Thoracic aorta (tissue), 2 donors: ENCODE measurements at places on chromosomes 1 and 21. TPM values are rescaled to one million over a fixed set of nuclear protein-coding genes. Genes with fewer than 3 reads are reported as not detected.

GRCh38 chr1:34396042-34396441 is 219.3 kb downstream of the C1orf94 start:
- H3K27ac ChIP-seq, result no peak overlapping the region
- no peaks in the 10 kb centered on the region for H3K27me3 ChIP-seq
- no peak overlapping the region for H3K4me3 ChIP-seq
- H3K4me1 ChIP-seq, result no peaks in the 10 kb centered on the region

MNDA gene
- total RNA-seq, result 12.7 TPM

- H3K36me3 ChIP-seq, result no peaks in the 10 kb centered on the region
- H3K27me3 ChIP-seq, result no peaks in the 10 kb centered on the region
- no peak overlapping the region for H3K4me3 ChIP-seq
- H3K4me1 ChIP-seq, result no peaks in the 10 kb centered on the region
Measured at GRCh38 chr1:227192163-227192562, 126.1 kb downstream of the CDC42BPA start.

CD53 gene
- 55.6 TPM for total RNA-seq

- H3K4me3 ChIP-seq, result no peak overlapping the region
- H3K4me1 ChIP-seq, result no peaks in the 10 kb centered on the region
- no peak for DNase-seq
- H3K36me3 ChIP-seq, result no peaks in the 10 kb centered on the region
Measured at GRCh38 chr1:215306426-215306825, 223.9 kb downstream of the KCNK2 start.

- H3K36me3 ChIP-seq, result no peaks in the 10 kb centered on the region
- no peak overlapping the region for H3K4me3 ChIP-seq
- H3K27ac ChIP-seq, result no peak overlapping the region
Measured at GRCh38 chr1:41650028-41650880, 165.8 kb upstream of the EDN2 start.

DNA sequence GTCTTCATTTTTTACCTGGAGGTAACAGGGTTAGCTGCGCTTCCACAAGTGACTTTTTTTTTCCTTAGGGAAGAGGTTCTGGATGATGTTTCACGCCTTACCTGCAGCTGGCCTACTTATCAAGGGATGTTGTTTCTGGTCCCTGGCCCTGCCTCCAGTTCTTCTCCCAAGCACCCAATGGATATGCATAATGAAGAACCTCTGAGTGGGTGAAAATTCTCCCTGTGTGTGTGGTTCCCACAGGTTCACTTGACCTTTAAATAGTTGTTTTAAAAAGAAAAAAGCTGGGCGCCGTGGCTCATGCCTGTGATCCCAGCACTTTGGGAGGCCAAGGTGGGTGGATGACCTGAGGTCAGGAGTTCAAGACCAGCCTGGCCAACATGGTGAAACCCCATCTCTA is 31.8 kb upstream of the DPT start:
- H3K27me3 ChIP-seq, result no peaks in the 10 kb centered on the region
- H3K4me3 ChIP-seq, result no peak overlapping the region
- no peak overlapping the region for H3K27ac ChIP-seq
- peaks cover 5% of the 10 kb centered on the region for H3K4me1 ChIP-seq

OPTC gene
- not detected for total RNA-seq

- H3K27me3 ChIP-seq, result no peaks in the 10 kb centered on the region
- no peaks in the 10 kb centered on the region for H3K4me1 ChIP-seq
- H3K4me3 ChIP-seq, result no peak overlapping the region
- no peak for DNase-seq
- H3K27ac ChIP-seq, result no peak overlapping the region
- H3K36me3 ChIP-seq, result no peaks in the 10 kb centered on the region
Measured at GRCh38 chr1:91311672-91312071, 93.0 kb downstream of the HFM1 start.

FAM229A gene
- 11.8 TPM for total RNA-seq

DNA sequence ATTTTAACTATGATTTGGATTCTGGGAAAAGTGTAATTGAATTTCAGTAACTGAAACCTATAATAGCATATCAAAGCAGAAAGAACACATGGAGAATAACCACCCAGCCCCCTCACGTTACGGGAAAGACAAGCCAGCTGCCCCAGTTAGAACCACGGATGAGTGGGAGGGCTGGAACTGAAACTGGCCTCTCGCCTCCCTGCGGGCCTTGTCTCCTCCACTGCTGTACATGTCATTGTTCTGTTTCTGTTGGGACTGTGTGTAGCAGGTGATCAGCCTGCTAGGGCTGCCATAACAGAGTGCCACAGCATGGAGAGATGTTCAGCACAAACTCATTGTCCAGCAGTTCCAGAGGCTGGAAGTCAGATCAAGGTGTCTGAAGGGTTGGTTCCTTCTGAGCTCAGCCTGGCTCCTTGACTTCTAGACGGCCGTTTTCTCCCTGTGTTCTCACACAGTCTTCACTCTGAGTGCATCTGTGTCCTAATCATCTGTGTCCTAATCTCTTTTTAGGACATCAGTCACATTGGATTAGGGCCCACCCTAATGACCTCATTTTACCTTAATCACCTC is 52.4 kb downstream of the MAP3K21 start:
- H3K27me3 ChIP-seq, result no peaks in the 10 kb centered on the region
- no peak overlapping the region for H3K4me3 ChIP-seq
- H3K27ac ChIP-seq, result no peak overlapping the region
- peaks cover 3% of the 10 kb centered on the region for H3K36me3 ChIP-seq

SPRR2B gene
- not detected for total RNA-seq

ANP32E gene
- total RNA-seq, result 10.7 TPM

DNA sequence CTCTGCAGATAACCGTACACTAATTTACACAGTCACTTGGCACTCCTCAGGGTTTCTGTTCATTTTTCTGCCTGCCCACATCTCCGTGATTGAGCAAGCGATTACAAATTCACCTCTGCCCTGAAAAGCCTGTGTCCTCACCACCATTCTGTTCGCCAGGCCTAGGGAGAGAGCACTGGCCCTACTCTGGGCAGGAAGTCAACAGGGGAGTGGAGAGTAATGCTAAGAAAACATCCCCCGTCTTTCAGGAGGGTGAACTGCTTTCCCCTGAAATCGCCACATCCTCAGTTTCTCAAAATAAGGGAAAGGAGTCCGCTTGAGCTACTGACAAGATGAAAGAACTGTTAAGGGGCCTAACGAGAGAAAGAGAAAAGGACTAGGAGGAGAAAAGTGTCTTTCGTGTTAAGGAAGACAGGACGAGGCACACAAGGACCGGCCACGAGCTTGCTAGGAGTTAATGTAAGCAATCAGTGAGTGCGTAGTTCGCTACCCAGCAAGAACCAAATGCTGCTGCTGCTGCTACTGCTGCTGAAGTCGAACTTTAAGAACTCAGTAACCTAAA is 632 bp downstream of the PEX19 start:
- DNase-seq, result no peak
- peak overlapping the region; percentile 97 for H3K4me3 ChIP-seq
- H3K27me3 ChIP-seq, result no peaks in the 10 kb centered on the region

- no peak overlapping the region for H3K4me3 ChIP-seq
- H3K27ac ChIP-seq, result no peak overlapping the region
- no peaks in the 10 kb centered on the region for H3K4me1 ChIP-seq
- no peaks in the 10 kb centered on the region for H3K36me3 ChIP-seq
- no peak for DNase-seq
- no peaks in the 10 kb centered on the region for H3K27me3 ChIP-seq
Measured at GRCh38 chr1:7643530-7643929, 127.6 kb upstream of the VAMP3 start.

DNA sequence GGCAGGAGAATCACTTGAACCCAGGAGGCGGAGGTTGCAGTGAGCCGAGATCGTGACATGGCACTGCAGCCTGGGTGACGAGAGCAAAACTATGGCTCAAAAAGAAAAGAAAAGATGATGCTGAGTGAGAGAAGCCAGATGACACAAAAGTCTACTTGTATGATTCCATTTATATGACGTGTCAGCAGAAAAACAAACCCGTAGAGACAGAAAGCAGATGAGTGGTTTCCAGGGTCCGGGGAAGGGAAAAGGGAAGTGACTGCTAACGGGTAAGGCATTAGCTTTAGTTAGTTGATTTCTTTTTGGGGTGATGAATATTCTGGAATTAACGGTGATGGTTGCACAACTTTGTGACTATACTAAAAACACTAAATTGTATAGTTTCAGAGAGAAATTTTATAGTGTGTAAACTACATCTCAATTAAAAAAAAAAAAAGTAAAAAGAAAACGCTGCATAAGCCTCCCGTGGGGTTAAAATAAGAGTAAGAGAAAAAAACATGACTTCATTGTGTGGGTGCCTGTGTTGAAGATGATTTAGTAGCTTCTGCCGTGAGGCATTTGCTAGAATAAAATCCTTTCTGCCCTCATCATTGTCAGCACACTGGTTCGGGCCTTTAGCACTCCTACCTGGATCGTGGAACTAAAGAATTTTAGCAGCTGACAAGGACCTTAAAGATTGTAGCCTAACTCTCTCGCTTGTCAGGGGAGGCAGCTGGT is 24.7 kb upstream of the ATP5PO start:
- H3K27me3 ChIP-seq, result no peaks in the 10 kb centered on the region
- H3K4me3 ChIP-seq, result no peak overlapping the region
- DNase-seq, result no peak
- peaks cover 13% of the 10 kb centered on the region for H3K4me1 ChIP-seq
